Heart right ventricle (tissue), 16 donors: ENCODE measurements at places on chromosomes 3 and 15. TPM values are rescaled to one million over a fixed set of nuclear protein-coding genes. Genes with fewer than 3 reads are reported as not detected.

GRCh38 chr3:67382536-67382935 is 271.9 kb downstream of the SUCLG2 start:
- H3K27ac ChIP-seq, result no peak overlapping the region
- H3K4me3 ChIP-seq, result no peak overlapping the region

GRCh38 chr3:100103558-100104441 is 10.5 kb downstream of the FILIP1L start:
- peaks cover 42% of the 10 kb centered on the region for H3K4me1 ChIP-seq
- no peak overlapping the region for H3K4me3 ChIP-seq
- H3K27me3 ChIP-seq, result no peaks in the 10 kb centered on the region
- H3K27ac ChIP-seq, result peak overlapping the region; percentile 71
- DNase-seq, result no peak

GRCh38 chr15:70907784-70908471 is 15.3 kb downstream of the LRRC49 start:
- H3K27me3 ChIP-seq, result no peaks in the 10 kb centered on the region
- no peak for DNase-seq
- H3K36me3 ChIP-seq, result no peaks in the 10 kb centered on the region
- peaks cover 9% of the 10 kb centered on the region for H3K4me1 ChIP-seq
- H3K27ac ChIP-seq, result no peak overlapping the region

DNA sequence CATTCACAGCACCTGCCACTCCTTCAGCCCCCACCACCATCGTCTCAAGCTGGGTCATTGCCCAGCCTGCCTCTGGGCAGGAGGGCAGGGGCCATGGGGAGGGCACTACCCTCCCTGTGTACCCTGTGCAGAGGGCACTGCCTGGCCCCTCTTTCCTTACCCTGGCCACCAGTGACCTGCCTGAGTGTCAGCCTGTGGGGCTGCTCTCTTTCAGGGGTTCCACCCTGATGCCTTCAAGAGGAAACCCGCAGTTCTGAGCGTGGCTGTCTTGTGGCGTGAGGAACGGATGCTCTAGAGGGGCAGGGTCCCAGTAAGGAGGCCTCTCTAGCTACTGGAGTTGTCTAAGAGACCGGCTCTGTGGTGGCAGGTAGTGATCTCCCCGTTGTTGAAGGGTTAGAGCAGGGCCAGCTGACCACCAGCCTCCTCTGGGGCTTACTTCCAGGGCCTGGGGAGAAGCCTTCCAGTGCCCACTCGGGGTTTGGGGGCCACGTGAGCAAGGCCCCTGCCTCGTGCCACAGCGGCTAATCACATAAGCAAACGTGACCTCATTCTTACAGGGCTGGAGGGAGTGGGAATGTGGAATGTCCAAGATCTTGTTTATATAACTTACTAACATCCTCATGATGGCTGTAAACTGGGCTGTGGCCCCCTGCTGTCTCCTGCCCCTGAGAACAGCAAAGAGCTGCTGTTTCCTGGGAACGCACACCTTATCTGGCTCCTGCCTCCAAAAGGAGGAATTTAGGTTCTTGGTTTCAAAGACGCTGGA is 31.4 kb upstream of the SEC13 start:
- no peak for DNase-seq
- H3K27ac ChIP-seq, result no peak overlapping the region
- H3K36me3 ChIP-seq, result no peaks in the 10 kb centered on the region
- H3K27me3 ChIP-seq, result no peaks in the 10 kb centered on the region
- peaks cover 22% of the 10 kb centered on the region for H3K4me1 ChIP-seq

MESP2 gene
- total RNA-seq, result not detected

DNA sequence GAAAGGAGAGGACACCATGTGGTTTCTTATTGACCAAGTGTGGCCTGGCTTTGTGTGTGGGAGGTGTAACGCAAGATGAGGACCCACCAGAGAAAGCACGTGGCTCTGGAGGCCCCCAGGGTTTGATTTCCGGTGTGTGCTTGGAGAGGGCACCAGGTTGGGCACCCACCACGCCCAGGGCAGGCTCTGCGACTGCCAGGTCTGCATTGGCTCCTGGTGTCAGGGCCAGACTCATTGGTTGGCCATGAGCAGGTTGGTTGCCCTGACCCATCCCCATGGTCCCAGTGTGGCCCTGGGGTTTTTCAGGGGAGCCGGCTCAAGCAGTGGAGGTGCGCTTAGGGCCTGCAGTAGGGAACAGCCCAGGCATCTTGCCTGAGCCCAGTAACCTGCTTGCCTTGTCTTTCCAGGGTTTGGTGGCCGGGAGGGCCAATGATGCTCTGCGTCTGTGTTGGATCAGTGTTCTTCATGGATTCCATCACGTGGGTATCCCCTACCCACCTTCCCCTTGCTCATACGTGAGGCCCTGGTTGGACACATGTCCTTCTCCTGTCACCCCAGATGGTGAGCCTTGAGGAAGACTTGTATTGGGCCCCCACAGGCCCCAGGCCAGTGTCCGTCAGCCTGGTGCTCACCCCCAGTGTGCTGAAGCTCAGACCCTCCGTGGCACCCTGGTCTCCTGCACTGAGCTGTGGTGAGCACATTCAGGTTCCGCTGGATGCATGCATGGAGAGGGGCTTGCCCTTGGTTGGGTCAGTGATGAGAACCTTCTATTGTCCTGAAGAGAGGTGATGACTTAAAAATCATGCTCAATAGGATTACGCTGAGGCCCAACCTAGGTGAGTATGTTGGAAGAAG is 193.9 kb downstream of the UBE3A start:
- no peak overlapping the region for H3K4me3 ChIP-seq
- peak; percentile 1 for DNase-seq
- no peaks in the 10 kb centered on the region for H3K36me3 ChIP-seq
- no peak overlapping the region for H3K27ac ChIP-seq
- no peaks in the 10 kb centered on the region for H3K27me3 ChIP-seq
- H3K4me1 ChIP-seq, result no peaks in the 10 kb centered on the region

GRCh38 chr3:23271876-23272741 is 69.0 kb downstream of the UBE2E2 start:
- H3K27ac ChIP-seq, result no peak overlapping the region
- H3K36me3 ChIP-seq, result no peaks in the 10 kb centered on the region
- DNase-seq, result no peak
- no peaks in the 10 kb centered on the region for H3K27me3 ChIP-seq
- H3K4me1 ChIP-seq, result peaks cover 5% of the 10 kb centered on the region
- no peak overlapping the region for H3K4me3 ChIP-seq

DNA sequence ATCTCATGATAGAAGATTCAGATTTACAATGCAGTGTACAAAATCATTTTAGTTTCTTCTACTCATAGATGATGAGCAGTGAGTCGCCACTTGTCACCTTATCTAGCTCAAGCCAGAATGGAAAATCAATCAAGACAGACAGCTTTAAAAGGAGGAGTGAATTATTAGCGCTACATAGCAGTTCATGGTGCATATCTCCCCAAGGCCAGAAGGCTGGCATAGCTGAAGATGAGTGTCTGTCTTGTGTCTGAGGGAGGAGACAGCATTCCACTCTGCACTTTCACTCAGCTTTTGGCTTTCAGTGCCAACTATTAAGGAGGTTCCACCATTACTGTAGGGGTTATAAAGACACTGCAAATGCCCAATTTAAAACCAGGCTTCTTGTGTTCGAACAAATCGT is 804.1 kb upstream of the LMCD1 start:
- H3K27me3 ChIP-seq, result no peaks in the 10 kb centered on the region
- H3K4me3 ChIP-seq, result no peak overlapping the region
- H3K27ac ChIP-seq, result no peak overlapping the region
- no peaks in the 10 kb centered on the region for H3K4me1 ChIP-seq

GOLGA8B gene
- total RNA-seq, result 21.6 TPM

GRCh38 chr15:42650208-42651066 is 75.0 kb downstream of the STARD9 start:
- H3K27ac ChIP-seq, result no peak overlapping the region
- H3K36me3 ChIP-seq, result no peaks in the 10 kb centered on the region
- no peaks in the 10 kb centered on the region for H3K4me1 ChIP-seq
- no peak overlapping the region for H3K4me3 ChIP-seq
- no peak for DNase-seq

PLSCR2 gene
- not detected for total RNA-seq

DNA sequence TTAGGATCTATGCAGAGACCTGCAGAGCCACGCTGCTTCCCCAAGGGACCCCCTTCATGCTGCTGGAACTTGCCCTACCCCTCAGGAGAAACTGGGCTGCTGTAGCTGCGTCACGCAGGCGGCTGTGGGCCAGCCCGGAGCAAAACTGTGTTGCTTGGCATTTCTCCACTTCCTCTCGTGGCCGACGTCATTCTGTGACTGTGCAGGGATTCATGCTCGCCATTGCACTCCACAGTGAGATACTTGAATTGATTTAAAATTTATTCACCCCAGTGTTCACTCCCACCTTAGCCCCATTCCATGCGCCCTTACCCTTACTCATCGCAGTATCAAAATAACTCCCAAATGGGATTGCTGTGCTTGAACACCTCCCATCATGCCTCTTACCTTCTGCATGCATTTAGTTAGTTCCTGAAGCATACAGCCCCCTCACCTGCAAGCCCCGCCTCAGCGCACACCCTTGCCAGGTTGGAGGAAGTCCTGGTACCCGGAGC is 45.7 kb downstream of the TMEM44 start:
- no peak overlapping the region for H3K27ac ChIP-seq
- peak; percentile 67 for DNase-seq
- no peaks in the 10 kb centered on the region for H3K27me3 ChIP-seq
- H3K4me1 ChIP-seq, result peaks cover 23% of the 10 kb centered on the region

IL17RE gene
- 1.8 TPM for total RNA-seq

GRCh38 chr15:91472316-91472756 is 372.3 kb downstream of the SV2B start:
- H3K4me3 ChIP-seq, result no peak overlapping the region
- no peaks in the 10 kb centered on the region for H3K36me3 ChIP-seq
- DNase-seq, result no peak
- no peaks in the 10 kb centered on the region for H3K27me3 ChIP-seq

SPATA12 gene
- total RNA-seq, result not detected

PDE12 gene
- total RNA-seq, result 12.9 TPM

IQSEC1 gene
- 73.9 TPM for total RNA-seq

CLDN1 gene
- 0.14 TPM for total RNA-seq

RARRES1 gene
- total RNA-seq, result 99.0 TPM
